ENCODE measurements at places on chromosomes 5 and 9. TPM values are rescaled to one million over a fixed set of nuclear protein-coding genes. Genes with fewer than 3 reads are reported as not detected.

SCGB3A1 gene
- total RNA-seq, result not detected

DRD1 gene
- total RNA-seq, result not detected

CXXC5 gene
- total RNA-seq, result 220 TPM

ANP32B gene
- 22.7 TPM for total RNA-seq

PAEP gene
- not detected for total RNA-seq

ZNF483 gene
- total RNA-seq, result not detected

C5 gene
- total RNA-seq, result 0.08 TPM

PCA3 gene
- not detected for total RNA-seq

MPDZ gene
- total RNA-seq, result not detected

NTRK2 gene
- not detected for total RNA-seq

EDIL3 gene
- total RNA-seq, result not detected

PKD2L2 gene
- total RNA-seq, result not detected

KLF4 gene
- total RNA-seq, result 51.6 TPM

PPP1R26 gene
- total RNA-seq, result 41.0 TPM
